ENCODE measurements at places on chromosomes 5 and 9.

DNA sequence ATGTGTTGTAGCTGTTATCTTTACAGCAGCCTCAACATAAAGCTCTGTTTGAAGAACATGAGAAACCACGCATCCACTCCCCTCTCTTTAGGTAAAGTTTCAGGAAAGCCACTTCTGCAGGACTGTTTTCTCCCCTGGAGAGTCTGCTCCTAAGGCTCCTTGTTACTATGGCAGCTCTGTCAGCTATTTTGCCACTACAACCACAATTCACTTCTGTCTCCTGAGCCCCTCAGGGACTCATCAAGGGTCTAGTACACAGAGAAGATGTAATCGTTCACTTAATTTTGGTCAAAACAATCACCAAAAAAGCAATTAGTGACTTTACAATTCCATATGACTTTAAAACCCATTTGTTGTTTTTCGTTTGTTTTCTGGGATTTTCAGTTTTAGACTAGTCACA is 157.7 kb downstream of the FBN2 start:
- no peak for DNase-seq

GRCh38 chr5:87120518-87121303 is 147.0 kb upstream of the RASA1 start:
- DNase-seq = peak; percentile 78

DNA sequence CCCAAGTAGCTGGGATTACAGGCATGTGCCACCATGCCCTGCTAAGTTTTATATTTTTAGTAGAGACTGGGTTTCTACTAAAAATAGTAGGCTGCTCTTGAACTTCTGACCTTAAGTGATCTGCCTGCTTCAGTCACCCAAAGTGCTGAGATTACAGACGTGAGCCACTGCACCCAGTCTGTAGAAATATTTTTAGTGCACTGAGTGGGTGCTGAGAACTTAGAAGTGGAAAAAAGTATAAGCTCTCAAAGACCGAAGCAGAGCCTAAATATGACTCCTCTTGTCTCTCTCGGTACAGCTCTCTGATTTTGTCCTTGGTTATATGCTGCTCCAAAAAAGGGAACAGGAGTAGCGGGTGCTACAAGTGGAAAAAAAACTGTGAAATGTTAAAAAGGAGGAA is 353.8 kb upstream of the IZUMO3 start:
- no peak for DNase-seq

GRCh38 chr5:97115932-97116331 is 26.5 kb downstream of the LIX1 start:
- no peak for DNase-seq

GRCh38 chr9:94867842-94868312 is 141.4 kb downstream of the AOPEP start:
- DNase-seq = peak; percentile 90

DNA sequence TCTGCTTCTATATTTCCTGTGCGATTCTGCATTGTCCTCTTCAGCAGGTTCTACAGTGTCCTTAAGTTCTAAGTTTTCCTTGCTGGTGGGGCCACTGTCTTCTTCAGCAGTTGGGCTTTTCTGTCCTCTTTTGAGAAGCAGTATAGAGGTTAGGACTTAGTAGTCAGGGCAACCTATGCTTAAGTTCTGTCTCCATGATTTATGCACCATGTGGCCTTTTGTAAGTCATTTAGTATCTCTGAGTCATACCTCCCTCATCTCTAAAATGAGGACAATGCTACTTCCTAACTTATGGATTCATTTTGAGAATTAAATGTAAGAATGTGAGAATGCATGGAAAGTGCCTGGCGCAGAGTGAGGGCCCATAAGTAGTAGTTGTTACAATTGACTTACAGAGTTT is 46.8 kb downstream of the GRIN3A start:
- DNase-seq = no peak

- no peak for DNase-seq
Observed at GRCh38 chr5:7794311-7794710, 56.6 kb downstream of the CFAP90 start.

- no peak for DNase-seq
Observed at GRCh38 chr9:104073770-104074133, 20.4 kb upstream of the SMC2 start.

- no peak for DNase-seq
Observed at GRCh38 chr9:70362952-70363351, 51.5 kb downstream of the KLF9 start.

DNA sequence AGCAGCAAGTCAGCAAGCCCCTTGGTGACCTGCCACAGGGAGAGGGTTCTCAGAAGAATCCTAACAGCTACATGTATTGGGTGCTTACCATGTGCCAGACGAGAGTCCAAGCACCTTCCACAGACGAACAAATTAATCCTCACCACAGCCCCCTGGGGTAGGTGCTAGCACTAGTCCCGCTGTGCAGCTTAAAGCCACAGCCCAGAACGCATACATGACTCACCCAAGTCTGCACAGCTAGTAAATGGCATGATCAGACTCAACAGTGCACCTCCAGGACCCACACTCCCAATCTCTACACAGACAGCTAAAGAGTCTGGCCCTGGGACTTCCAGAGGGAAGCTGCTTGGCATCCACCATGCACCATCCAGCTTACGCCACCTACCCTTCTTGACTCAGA is 111.5 kb downstream of the PAX5 start:
- DNase-seq = no peak

GRCh38 chr9:35470894-35471293 is 19.0 kb upstream of the RUSC2 start:
- DNase-seq = peak; percentile 92

GRCh38 chr5:140575309-140575708 is 10.7 kb downstream of the SLC35A4 start:
- DNase-seq = no peak
